ENCODE measurements at places on chromosomes 16 and 17.

GRCh38 chr16:10504404-10504885, 76.0 kb downstream of the EMP2 start:
- no peak for DNase-seq

DNA sequence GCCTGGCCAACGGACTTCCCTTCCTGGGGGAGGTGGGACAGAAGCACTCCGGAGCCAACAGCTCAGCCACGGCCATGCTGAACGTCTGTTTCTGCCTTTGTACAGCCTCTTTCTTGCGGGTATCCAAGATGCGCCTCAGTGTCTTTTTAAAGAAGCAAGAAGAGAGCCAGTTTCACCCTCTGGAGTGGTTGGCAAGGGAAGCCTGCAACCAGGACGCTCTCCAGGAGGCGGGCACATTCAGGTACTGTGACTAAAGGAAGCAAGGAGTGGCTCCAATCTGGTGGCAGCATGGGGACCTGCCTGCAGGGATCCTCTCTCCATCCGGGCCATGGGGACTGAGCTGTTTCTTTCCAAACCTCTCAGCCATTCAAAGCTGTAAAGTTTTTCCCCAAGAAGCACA, 60.6 kb upstream of the ENDOV start:
- no peak for DNase-seq

GRCh38 chr16:12754824-12755543, 48.7 kb downstream of the CPPED1 start:
- no peak for DNase-seq

GRCh38 chr17:5861854-5862253, 208.3 kb upstream of the WSCD1 start:
- no peak for DNase-seq

- DNase-seq, result no peak
Observed at GRCh38 chr16:10367616-10368188, 18.2 kb upstream of the ATF7IP2 start.

- DNase-seq, result no peak
Observed at GRCh38 chr16:20928774-20929411, 28.3 kb downstream of the LYRM1 start.

DNA sequence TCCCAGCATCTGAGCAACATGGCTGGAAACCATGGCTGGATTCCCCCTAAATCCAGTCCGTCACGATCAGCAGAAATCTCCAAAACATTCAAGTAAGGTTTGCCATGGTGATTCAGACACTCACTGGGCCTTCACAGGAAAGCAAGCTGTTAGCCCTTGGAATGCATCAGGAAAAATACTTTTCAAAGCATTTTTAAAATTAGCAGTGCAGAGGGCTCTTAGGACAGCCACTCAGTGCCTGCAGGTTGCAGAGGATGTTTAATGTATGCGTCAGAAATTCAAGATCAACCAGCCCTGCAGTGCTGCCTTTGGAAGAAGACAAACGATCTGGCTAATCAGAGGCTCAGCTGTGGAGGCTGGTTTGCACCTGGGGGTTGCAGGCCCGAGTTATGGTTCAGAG, 50.3 kb downstream of the FOXL1 start:
- DNase-seq, result no peak

DNA sequence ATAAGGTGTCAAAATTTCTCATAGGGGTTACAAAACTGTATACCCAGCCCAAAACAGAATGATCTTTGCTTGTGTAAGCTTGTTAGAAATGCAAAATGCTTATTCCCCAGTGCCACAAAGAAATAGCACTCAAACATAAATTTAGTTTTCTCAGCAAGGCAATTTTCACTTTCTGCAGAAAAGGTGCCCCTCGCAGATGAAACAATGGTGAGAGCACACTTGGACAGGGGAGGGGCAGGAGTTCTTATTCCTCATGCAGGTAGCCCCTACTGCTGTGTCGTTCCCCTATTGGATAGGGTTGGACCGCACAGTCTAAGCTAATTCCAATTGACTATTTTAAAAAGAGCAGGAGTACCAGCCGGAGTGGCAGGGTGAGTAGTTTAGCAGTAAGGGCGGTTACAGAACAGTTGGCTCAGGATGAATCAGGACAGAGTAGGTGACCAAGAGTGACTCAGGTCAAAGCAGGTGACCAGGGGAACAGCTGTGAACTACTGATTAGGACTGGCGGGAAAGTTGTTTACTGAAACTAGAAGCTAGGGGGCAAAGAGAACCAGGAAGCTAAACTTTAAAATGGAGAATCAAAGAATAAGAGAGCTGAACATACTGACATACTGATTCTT, 5.5 kb upstream of the LDHD start:
- no peak for DNase-seq

DNA sequence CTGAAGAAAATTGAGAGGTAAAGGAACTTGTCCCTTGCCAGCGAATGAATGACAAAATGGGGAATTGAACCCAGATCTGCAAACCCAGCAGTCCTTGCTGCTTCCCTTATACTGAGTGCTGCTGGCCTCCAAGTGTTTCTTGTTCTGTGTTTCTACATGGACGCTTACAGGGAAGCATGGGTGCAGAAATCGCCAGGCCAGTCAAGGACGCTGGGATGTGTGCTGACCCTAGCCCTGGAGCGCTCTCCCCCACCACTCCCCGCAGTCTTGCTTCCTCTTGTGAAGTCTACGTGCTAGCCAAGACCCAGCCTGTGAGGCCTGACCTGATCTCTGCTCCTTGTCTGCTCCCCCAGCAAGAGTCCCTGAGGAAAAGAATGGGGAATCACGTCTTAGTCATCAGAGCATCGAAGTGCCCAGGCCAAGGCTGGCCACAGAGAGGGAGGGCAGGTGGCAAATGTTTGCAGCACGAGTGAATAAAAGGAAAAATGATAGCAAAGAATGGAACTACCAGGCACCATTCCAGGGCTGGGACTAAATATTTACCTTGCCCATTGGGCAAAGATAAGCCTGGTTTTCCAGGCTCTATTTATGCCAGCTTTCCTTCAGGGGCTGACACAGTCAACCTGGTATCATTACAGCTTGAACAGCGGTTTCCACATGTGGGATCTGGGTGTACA, 17.4 kb downstream of the CA4 start:
- DNase-seq, result no peak

GRCh38 chr17:51119415-51120356, 982 bp downstream of the SPAG9 start:
- peak; percentile 41 for DNase-seq

DNA sequence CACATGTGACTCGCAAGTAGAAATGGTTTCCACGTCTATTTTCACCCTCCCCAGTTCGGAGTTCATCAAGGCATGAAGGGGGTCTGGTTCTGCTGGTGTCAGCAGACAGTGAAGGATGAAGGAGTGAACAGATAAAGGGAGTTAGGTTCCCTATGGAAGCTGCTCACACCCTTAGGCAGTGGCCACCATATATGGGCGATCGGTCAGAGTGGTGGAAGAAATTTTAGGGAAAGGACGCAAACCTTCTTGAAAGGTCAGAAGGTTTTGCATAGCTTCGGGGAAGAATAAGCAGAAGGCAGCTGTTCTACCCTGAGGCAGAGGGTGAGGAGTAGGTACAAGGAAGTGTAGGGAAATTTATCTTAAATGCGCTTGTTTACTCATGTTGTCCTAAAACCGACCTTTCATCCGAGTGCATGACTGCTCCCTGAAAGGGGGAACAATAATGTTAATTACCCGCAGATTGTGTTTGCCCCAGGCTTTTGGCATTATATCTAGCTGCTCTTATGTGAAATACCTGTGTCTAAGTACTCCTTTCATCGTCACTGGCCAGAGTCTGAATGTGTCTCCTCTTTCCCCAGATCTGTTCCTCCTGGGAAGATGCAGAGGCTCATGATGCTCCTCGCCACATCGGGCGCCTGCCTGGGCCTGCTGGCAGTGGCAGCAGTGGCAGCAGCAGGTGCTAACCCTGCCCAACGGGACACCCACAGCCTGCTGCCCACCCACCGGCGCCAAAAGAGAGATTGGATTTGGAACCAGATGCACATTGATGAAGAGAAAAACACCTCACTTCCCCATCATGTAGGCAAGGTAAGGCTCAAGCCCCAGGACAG, 12.5 kb downstream of the CDH5 start:
- DNase-seq, result no peak

GRCh38 chr17:29240477-29240876, 6.2 kb upstream of the CRYBA1 start:
- no peak for DNase-seq

DNA sequence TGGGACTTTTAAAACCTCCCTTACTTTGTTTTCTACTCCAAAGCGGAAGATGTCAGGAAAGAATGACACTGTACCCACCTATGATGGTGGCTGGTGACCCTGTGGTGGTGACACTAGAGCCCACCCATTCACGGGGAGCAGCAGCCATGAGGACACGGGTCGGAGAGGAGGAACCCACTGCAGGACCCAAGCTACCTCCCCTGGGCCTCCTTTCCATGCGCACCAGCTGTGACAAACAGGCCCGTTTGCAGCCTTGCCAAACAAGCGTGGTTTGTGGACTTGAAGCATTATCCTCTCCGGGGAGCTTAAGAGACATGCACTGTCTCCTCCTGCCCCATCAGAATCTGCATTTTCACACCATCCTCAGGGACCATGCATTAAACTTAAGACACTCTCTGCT, 85.6 kb downstream of the ZFHX3 start:
- DNase-seq, result no peak

GRCh38 chr17:17849147-17849820, 12.5 kb upstream of the SREBF1 start:
- DNase-seq, result peak; percentile 46

DNA sequence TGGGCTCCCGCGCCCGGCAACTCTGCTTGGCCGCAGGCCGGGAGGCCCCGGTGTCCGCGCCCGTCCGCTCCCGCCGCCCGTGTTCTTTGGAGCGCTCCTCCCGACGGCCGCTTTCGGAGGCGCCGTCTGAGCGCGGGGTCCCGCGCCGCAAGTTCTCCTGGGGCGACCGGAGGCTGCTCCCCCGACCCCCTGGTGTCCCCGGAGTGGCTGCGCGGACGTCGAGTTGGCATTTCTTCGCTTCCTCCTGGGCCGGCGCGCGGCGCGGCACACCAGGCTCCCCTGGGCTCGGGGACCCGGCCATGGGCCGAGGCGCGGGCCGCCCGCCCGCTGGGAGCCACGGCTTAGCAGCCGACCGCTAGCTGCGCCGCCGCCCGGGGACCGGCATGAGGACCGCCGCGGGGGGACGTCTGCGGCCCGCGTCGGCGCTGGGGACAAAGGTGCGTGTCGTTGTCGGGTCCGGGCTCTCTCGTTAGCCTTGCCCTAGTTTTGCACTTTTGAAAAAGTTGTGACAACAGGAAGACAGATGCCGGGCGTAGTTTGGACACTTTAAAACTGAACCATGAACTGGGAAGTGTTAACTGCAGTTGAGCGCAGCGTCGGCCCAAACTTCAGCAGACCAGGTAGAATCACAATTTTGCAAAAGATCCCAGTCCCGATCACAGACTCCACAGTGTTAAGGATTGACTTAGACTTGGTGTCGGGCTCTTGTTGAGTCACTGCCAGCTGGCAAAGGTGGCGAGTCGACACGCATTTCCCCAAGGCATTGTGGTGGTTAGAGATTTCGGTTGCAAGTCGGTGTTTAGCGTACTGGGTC, 700 bp downstream of the UBN1 start:
- DNase-seq, result peak; percentile 47

DNA sequence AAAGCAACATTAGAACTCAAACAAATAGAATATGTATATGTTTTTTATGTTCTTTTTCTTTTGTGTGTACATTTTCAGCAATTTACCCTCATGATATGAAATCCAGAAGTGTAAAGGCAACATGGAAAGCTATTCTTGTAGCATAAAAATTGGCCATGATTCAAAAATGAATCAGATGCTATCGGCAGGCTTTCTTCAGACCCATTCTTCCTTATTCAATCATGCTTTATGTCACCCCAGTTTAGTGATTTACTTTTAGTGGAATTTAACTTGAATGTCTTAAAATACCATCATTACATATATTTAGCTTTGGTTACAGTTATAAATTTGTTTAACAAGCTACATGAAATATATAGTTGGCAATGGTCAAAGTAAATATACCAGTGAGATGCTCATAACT, 21.4 kb upstream of the SMIM36 start:
- DNase-seq, result no peak

GRCh38 chr17:81866440-81867169, 4.5 kb downstream of the ARHGDIA start:
- no peak for DNase-seq

GRCh38 chr17:80844418-80844990, 147.1 kb upstream of the CHMP6 start:
- no peak for DNase-seq

DNA sequence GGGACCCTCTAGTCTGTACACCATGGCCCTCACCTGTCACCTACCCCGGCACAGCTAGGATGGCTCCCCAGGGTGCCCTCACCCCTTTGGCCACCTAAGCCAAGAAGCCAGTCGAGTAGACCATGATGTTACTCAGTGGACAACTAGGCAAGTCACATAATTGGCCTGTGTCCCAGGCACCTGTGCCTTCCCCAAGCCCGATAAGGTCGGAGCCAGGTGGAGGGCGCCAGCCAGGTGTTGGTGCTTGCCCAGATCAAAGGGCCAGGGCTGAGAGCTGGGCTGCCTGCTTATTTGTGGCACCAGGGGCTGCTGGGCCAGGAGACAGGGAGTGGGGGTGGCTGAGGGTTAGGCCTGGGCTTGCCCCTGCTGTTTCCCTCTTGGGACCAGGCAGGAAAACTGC, 16.8 kb downstream of the SPNS2 start:
- no peak for DNase-seq

- peak; percentile 57 for DNase-seq
Observed at GRCh38 chr16:88719267-88719932, 13.1 kb downstream of the CTU2 start.

- DNase-seq, result no peak
Observed at GRCh38 chr17:57666201-57666870, 78.8 kb downstream of the CCDC182 start.

Data from left ventricle myocardium inferior (tissue), 1 donor.